Type B pancreatic cell (in vitro differentiated cells): ENCODE measurements at places on chromosomes 4 and X. TPM values are rescaled to one million over a fixed set of nuclear protein-coding genes. Genes with fewer than 3 reads are reported as not detected.

DNA sequence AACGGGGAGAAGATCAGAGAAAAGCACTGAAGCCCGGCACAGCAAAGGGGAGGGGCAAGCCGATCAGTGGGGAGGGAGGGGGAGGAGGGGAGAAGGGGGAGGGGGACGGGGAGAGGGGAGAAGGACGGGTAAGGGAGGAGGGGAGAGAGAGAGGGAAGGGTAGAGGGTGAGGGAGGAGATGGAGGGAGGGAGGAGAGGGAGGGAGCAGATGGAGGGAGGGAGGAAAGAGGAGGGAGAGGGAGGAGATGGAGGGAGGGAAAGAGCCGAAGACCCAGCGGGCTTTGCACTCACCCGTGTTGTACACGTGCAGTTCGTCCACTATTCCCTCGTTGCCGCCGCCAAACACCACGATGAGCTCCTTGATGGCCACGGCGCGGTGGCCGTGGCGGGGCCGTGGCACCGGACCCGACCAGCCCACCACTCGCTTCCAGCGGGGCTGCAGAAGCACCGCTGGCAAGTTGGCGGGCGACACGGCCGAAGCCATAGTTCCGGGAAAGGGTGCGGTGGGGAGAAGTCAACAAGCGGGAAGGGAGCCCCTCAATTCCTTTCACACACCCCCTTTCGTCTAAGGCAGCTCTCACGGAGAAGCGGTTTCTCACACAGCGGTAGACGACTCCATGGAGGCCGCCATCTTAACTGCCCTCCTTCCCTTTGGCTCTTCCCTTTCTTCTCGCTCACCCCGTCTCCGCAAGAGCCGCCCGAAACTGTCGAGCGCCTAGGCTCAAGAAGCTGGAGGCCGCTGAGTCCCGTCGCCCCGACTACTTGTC lies 1.1 kb downstream of the HCFC1 start:
- DNase-seq = no peak

DNA sequence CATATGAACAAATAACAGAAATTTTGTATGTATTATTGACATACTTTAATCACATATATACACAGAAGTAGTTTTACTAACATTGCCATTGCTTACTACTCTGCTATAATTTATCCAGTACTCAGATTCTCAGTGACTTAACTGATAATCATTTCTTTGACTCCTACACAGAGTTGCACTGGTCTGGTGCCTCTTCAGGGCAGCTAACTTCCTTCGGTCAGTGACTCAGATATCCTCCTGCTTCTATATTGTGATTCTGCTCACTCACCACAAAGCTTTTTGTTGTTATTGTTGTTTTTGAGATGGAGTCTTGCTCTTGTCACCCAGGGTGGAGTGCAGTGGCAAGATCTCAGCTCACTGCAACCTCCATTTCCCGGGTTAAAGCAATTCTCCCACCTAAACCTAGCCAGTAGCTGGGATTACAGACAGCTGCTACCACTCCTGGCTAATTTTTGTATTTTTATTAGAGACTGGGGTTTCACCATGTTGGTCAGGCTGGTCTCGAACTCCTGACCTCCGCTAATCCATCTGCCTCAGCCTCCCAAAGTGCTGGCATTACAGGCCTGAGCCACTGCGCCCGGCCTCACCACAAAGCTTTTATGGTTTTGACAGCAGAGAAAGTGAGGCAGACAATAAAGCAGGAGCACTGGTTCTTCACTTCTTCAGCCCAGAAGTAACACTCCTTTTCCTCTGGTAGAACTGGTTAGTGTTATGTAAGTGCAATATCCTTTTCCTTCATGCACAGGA lies 499.3 kb downstream of the EPHA5 start:
- no peak for DNase-seq

DNA sequence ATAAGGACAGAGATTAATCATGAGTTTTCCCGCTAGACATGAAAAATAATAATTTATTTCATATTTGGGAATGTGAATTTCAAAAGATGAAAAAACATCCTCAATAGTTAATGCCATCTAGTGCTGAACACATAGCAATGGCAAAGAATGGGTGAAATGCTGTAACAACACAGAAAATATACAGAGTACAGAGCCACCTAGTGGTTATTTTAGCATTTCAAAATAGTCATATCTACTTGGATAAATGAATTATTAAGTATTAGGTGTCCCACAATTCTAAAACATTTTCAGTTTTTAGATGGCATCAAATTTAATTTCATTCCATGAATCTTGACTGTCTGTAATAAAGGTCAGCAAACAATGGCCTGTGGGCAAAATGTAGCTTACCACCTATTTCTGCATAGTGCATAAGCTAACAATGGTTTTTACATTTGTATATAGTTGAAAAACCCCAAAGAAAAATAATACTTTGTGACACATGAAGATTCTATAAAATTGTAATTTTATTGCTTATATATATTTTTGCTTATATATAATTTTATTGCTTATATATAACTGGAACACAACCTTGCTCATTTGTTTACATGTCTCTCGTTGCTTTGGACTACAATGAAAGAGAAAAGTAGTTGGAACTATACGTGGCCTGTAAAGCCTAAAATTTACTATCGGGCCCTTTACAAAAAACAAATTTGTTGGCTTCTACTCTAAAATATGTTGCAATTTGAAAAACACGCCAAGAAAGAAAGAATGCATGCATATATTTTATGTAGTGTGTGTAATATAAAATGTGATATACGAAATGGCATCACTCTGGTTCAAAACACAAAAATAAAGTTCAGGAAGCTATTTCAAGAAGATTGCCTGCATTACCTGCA lies 99.1 kb upstream of the FAM47C start:
- DNase-seq = no peak

- DNase-seq = no peak
Observed at GRCh38 chr4:139266208-139266582, 13.8 kb downstream of the MGARP start.

Gene TRAPPC2
- total RNA-seq = 15.5 and 21.5 TPM in 2 replicates

Gene NUDT11
- 6.1 and 19.3 TPM in 2 replicates for total RNA-seq
